Fibroblast of skin of left quadriceps (primary cell): ENCODE measurements at places on chromosomes 3 and 15.

- no peak for DNase-seq
These were observed 18.0 kb downstream of the SLC6A1 start for GRCh38 chr3:11010426-11011165.

- no peak for DNase-seq
These were observed 8.9 kb downstream of the SMARCC1 start for GRCh38 chr3:47772788-47773187.

DNA sequence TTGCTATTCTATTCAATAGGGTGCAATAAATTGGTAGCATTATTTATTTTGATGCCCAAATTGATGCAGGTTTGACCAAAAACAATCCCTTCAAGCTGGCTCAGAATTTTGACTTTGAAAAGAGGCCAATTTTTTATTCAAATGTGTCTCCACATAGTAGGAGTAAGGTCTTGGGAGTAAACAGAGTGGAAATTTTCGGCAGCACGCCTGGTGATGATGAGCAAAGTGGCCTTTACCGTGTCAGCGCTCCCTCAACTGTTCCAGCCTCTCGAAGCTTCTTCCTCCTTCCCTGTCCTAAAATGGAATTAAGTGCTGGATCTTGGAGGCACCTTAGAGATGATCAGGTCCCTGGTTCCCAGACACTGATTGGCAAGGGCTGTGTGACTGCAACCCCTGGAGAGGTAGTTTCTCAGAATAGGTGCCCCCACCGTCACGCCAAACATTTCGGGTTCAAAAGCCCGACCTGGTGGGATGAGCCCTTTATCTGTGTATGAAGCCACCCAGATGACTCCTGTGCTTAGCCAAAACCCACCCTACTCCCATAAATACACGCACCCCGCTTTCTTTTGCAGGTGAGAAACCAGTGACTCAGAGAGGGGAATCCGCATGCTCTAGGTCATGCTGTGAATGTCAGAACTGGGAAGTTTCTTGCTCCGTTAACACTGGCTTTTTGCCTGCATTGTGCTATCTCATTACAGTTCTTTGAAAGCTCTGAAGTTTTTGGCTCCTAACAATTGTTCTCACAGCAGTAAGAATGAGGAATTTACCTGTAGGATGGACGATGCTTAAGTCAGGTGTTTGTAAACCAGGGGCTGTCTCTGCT is 89.1 kb downstream of the CRYGS start:
- DNase-seq = no peak

DNA sequence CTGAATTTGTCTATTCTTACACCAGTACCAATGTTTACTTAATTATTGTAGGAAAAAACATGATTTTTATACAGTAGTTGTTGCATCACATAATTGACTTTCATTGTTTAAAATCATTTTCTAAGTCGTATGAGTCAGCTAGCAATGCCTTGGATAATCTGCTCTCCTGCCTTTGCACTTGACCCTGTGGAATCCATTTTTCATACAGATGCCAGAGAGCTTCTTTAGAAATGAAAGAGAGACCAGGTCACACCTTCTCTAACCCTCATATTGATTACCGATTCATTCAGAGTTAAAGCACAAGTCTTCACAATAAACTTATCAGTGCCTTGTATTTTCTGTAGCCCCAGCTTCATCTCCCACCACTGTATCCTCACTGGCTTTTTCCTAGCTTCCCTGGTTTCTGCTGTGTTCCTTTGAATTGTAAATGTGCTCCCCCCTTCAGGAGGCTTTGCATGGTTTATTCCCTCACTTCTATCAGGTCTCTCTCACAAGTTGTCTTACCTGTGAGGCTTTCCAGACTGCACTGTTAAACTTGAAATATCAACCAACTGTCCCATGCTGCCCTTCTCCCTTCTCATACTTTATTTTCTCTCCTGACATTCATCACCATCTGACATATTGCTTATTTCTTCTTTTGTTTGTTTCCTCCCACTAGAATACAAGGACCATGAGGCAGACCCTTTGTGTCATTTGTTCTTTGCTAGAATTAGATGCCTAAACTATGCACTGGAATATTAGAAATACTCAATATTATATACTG is 662.0 kb upstream of the GBE1 start:
- no peak for DNase-seq

- DNase-seq = no peak
These were observed at the start of gene ANKUB1 for GRCh38 chr3:149792452-149793270. TSS of gene ANKUB1 (minus strand) at chr3:149792554. CDS start at chr3:149792366, 188 bp downstream.

GRCh38 chr3:16013568-16013967 is 160.9 kb upstream of the GALNT15 start:
- no peak for DNase-seq

DNA sequence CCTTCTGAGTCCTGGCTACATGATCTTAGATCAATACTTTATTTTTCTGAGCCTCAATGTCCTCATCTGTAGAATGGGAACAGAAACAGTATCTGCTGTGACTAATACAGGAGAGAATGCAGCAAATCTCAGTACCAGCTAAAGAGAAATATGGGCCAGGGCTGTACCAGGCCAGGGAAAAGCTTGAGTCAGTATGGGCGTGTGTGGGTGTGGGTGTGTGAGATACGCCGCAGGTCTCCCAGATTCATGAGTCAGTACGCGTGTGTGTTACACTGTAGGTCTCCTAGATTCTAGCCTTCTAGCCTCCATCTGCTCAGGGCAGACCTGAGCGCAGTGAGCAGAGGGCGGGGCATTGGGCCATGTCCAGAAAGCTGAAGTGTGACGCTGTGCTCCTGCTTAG is 15.2 kb downstream of the GNAI2 start:
- no peak for DNase-seq

GRCh38 chr15:46526726-46527110 is 891.9 kb downstream of the SQOR start:
- DNase-seq = no peak

DNA sequence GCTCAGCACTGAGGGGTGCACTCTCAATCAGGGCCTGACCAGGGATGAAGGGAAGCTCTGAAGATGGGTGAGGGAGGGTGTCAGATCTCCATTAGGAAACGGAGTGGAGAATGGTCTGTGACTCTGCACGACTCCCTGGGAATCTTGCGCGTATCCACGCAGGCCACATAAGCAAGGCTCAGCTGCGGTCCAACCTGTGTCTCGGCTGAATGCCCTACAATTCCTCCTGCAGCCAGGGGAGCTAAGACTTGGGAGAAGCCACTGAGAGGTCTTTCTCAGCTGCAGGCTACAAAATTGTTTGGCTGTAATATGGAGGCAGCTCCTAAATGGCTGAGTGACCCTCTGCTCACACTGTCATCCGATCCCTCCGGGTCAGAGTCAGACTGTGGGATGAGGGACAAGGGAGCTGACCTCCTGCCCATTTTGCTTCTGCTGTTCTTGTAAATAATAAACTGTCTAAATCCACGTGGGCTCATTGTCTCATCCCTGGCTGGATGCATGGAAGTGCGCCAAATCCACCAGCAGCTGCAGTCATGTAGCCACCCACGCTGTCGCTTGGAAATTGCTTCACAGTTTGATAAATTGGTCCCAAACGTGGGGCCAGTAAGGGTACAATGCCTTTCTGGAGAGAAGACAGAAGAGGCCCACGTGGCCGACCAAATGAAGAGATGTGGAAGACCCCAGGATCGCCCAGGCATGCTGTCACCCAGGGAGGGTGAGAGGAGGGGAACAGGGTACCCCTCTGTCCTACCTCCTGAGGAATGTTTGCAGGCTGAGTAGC is 30.5 kb downstream of the ALS2CL start:
- DNase-seq = no peak

GRCh38 chr15:83081256-83082014 is 14.4 kb upstream of the BTBD1 start:
- DNase-seq = no peak
